Activated B cell treated with CpG ODN at 0.5 μM for 24 hours (primary cell): ENCODE measurements at places on chromosomes 7 and 10.

GRCh38 chr7:117951285-117951684 is 78.0 kb upstream of the CTTNBP2 start:
- no peak for DNase-seq

- no peak for DNase-seq
These were observed 106.0 kb downstream of the TCF7L2 start for GRCh38 chr10:113056030-113056429.

DNA sequence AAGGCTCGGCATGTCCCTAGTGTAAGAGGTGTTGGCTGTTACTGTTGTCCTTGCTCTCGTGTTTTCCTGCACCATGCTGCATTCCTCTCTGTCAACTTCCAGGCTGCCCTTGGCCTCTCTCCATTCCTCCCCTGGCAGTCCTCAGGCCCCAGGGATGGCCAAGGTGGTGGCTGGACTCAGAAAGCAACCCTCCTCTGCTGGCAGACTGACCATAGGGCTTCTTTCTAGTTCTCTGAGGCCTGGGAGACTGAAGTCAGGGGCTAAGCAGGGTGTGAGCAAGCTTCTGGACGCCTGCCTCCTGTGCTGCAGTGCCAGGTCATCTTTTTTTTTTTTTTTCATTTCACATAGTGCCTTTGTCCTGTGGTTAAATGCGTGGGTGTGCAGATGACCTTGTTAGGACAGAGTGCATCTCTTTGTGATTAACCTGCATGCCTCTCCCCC is 72.0 kb downstream of the GOLGA7B start:
- no peak for DNase-seq

DNA sequence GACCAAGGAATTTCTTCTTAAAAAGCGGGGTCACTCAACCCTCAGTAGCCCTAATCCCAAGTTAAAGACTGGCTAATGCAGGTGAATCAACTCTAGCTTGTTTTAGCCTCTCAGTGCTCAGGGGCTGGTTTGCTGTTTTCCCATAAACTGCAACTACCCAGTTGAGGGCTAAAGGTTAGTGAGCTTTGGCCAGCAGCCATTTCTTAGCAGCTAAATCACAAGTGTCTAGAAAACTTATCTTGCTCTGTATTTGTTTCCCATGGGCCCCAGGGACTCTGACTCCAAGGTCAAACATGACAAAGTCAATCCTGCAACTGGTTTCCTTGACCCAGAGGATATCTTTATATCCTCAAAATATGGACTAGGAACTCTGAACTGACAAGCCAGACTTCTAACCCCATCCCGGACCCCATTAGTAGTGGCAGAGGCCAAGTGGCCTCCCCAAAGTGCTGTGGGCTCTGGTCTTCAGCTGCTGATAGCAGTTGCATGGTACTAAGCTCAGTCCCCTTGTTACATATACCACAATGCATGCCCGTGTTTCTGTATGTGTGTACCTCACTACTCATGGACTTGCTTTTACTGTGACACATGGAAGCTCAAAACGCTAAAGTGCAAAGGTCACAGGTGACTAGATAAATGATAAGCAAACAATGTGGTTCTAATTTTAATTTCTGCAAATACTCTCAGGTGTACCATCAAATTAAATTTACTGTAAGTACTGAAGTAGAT is 793.0 kb upstream of the IGFBP3 start:
- DNase-seq: no peak

DNA sequence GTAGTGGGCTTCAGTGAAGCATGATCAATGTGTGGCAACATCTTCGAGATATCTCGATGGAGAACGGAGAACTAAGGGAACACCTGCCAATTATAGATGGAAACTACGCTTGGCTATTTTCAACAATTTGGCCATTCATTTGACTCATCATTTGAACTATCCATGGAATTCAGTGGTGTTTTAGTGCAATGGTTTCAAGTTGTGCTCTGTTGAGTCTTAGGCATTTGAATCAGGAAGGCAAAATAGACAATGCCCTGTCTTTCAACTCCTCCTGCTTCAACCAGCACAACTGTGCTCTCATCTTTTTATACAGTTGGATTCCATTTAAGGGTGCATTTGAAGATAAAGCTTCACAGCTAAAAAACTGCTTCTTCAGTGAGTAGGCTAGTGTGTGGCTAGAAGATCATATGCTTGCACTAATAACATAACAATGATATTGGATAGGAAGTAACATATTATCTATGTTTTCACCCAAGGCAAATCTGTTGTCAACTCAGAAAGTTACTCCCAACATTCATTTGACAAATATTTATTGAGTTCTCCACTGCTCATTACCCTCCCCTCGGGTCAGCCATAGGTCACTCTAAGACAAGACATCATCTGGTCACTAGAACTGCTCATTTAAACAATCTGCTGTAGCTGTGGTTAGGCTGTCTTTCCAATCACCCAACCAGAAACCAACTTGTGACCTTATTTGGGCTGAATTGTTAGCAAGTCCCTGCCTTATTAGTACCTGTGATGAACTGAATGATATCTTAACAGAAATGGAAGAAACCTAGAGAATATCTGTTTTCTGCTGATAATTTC is 314.1 kb upstream of the SP4 start:
- DNase-seq: no peak

DNA sequence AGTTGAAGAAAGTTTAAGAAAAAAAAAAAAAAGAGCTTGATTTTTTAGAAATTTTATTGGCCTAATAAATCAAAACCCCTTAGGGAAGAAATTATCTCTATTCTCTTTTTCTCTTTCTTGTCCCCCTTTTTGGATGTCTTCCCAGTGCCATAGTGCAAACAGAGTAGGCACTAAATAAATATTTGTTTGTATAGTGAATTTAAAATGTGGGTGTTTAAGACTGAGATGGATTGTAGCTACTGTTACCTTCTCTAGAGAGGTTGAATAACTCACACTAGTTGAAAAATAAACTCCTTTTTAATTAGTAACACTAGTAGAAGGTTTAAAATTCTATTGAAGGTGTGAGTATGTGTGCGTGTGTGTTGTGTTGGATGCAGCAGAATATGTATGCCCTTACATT is 783.8 kb downstream of the NXPH1 start:
- DNase-seq: no peak

GRCh38 chr7:144036302-144036885 is 12.4 kb upstream of the OR2A5 start:
- no peak for DNase-seq

- no peak for DNase-seq
These were observed 1061.5 kb downstream of the LRMDA start for GRCh38 chr10:76492678-76493472.

DNA sequence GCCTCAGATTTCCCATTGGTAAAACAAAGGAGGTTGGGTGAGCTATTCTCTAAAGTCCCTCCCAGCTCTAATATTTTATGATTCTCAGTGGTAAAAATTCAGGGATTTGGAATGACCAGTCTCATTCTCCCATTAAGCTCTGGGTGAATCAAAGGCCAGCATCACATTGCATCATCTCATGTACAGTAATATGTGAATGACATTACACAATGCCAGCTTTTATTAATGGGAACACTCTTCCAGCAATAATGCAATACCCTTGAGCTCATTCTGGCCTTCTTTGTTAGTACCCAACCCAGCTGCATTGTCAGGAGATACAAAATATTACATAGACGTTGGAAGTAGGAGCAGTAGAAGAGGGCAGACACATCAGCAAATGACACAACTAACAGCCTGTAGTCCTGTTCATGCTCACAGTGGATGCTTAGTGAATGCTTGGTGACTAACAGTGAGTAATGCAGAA is 100.0 kb upstream of the EGR2 start:
- no peak for DNase-seq

GRCh38 chr10:97099089-97099488 is 86.7 kb downstream of the SLIT1 start:
- DNase-seq: no peak
